ENCODE measurements at places on chromosomes 5 and 9.

DNA sequence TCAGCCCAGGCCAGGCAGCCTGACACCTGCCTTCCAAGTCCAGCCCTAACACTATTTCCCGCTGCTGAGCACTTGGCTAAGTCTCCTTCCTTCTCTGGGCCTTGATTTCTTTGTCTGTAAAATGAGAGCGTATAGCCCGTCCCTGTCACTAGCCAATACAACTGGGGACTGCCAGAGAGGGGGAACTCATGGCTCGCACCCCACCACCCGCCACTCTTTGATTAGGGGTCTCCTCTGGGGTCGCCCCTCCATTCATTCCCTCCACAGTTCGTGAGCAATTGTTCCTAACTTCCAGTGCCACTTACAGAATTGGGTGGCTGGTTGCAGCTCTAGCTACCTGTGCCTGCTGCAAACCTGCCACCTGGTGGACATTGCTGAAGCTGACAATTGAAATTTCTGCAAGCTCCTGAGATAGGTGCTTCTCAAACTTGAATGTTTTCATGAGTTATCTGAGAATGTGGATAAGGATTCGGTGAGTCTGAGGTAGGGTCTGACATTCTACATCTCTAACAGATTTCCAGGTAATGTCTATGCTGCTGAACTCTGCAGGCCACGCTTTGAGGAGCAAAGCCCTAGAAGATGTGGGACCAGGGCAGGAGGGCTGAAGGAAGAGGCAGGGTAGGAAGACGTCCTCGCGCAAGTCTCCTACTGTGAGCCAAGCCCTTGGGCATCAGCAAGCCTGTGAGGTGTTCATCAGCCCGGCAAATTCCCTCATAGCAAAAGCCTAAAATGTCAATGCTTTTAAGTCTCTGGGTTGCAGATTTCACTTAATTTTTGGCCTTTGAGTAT lies 13.3 kb upstream of the RECK start:
- no peak for DNase-seq

GRCh38 chr5:135487037-135487395 lies 34.9 kb upstream of the TIFAB start:
- no peak for DNase-seq

- no peak for DNase-seq
Measured at GRCh38 chr9:70784456-70784855, 337.0 kb downstream of the TRPM3 start.

DNA sequence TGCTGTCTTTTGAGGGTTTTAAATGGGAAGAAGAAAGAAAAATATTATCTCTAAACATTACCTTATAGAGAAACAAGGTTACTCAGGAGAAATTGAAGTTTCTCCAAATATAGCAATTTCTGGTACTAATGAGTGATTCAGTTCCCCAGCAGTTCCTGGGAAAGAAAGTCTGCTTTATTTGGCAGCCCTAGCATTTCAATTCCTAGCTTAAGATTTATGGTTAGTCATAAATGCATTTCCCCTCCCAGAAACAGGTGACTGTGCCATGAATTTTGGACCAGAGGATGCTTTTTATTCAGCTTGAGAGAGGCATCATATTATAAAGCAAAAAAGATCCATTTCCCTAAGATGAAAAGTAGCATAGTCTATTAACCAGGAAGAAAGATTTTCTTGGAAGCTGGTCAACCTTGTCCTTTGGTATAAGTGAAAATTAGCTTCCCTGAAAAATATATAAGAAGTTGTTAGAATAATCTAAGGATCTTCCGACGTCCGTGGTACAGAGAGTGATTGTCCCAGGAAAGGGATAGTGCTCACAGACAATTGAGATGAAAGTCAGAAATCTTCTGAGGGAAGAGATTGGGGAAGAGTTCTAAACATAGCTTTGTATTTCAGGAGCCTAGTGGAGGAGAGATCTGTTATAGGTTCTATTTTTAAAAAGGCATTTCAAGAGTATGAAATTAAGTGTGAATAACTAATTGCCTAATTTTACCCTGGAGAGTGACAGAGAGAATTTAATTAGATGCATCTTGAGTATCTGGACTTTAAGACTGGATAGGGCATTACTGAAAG lies 164.9 kb downstream of the ESM1 start:
- DNase-seq = no peak

- no peak for DNase-seq
Measured at GRCh38 chr5:59222687-59223511, 640.0 kb downstream of the RAB3C start.

Measured in KG1 (cell line).